Hippocampal formation (tissue), 2 donors: ENCODE measurements at places on chromosomes 1 and 21.

DNA sequence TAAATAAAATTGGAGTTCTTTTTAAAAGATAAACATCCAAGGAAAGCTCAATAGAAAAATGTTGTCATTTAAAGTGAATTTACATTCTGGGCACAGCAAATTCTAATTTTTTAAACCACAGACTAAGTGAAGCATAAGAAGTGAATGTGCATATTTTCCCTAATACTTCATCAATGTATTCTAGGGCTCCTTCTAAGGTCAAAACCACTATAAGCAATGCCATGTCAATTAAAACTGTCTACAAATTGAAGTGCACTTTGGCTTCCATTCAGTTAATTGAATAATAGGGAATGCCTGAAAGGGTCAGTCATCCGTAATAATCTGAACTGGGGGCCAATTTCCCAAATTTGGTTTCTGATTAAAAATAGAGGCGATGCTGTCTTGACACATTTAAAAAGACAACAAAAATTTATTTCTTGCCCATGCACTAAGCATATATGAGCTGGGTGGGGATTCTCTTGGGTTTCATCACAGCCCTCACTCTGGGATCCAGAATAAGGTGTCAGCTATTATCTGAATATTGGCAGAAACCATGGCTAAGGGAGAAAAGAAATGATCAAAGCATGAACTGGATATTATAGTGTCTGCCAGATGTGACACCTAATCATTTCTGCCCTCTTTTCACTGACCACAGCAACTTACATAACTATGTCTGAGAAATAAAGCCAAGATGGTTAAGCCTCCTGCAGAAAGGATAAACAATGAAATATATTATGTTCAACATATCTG, 660.6 kb upstream of the B3GALT2 start:
- DNase-seq, result no peak

DNA sequence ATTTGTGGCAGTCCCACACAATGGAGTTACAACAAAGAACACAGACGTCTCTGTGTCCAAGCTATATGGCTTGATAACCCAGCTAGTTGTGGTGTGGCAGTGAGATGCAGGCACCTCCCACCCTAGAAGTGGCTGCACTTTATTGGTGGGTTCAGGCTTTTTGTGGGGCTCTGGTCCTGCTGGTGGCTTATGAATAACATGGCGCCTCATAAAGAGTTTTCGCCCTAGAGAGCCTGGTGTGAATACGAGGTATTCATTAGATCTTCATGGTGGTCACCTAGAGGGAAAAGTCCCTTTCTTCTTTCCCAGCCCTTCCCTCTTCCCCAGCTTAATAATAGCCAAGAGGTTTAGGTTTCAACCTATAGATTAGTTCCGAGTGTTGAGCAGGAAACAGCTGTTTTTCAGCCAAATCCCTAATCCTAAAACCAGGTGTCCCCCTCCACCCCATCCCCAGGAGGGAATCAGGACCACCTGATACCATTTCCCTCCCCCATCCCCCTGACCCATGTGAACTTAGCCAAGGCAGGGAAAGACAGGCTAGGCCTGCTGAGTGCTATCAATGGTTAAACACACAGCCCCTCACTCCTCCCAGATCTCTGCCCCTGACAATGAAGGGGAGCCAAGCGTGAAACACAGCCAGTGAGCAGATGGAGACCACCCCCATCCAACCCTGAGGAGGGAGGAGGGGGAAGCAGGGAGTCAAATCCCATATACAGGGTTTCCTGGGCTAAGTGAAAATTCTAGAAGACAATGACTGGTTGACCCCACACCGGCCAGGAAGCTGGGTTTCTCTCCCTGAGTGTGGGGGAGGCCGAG, 58.2 kb downstream of the NFASC start:
- DNase-seq, result no peak

DNA sequence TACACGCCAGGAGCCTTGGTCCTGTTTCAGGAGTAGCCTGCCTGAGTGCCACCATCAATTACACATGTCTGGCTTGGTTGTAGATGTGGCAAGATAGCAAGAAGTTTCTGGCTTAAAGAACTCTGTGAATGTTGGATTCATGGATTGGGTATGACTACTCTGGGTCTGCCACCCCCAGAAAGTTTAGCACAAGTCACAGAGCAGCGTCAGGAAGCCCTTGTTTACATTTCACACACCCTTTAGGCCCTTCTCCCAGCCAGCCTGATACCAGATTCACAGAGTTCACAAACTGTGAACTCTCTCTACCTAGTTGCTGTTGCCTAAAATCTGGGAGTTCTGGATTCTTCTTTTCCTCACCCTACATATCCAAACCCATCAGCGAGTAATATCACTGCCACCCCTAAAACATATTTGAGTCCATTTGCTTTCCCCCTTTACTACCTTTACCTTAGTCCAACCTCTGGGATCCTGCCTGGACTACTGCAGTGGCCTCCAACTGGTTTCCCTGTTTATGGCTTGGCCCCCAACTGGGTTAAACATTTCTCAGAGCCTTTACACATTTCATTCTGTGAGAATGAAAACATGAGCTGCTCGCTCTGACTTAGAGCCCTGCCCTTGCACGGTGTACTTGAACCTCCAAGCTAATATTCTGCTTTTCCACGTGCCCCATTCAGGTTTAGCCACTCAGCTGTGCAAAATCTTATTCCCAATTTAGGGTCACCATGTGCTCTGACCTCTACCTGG, 4.1 kb upstream of the CCDC24 start:
- DNase-seq, result no peak

DNA sequence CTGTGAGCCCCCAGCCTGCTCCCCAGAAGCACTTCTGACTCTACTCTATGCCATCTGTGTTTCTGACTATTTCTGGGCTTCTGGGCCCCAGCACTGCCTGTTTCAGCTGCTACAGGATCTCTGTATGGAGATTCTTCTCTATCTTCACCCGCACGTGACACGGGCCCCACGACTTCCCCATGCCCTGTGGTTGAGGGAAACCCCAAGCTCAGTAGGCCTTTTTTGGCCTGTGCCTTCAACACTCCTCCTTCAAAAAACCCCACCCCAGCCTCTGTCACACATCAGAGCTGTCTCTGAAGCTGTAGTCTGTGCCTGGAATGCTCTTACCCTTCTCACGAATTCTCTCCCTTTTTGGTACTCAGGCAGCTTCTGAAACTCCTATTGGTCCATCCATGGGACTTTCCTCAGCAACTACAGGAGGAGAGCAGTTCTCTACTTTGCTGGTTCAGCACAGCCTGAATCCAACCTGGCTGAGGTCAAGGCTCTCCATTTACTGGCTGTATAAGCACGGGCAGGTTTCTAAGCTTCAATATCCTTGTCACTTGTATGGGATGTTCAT, 2.0 kb upstream of the NID1 start:
- DNase-seq, result peak; percentile 13

- no peak for DNase-seq
Measured at GRCh38 chr1:189764391-189765320, 713.0 kb downstream of the BRINP3 start.

- no peak for DNase-seq
Measured at GRCh38 chr1:117653732-117654492, 48.1 kb downstream of the TENT5C start.

- no peak for DNase-seq
Measured at GRCh38 chr1:199855580-199855979, 171.9 kb upstream of the NR5A2 start.

- no peak for DNase-seq
Measured at GRCh38 chr1:114032271-114033215, 53.3 kb downstream of the OLFML3 start.

GRCh38 chr1:111656086-111657017, 36.8 kb downstream of the RAP1A start:
- DNase-seq, result no peak

- DNase-seq, result no peak
Measured at GRCh38 chr1:157485793-157486192, 66.5 kb downstream of the FCRL5 start.

GRCh38 chr21:34526618-34527290, 14.7 kb upstream of the KCNE1 start:
- DNase-seq, result peak; percentile 5

DNA sequence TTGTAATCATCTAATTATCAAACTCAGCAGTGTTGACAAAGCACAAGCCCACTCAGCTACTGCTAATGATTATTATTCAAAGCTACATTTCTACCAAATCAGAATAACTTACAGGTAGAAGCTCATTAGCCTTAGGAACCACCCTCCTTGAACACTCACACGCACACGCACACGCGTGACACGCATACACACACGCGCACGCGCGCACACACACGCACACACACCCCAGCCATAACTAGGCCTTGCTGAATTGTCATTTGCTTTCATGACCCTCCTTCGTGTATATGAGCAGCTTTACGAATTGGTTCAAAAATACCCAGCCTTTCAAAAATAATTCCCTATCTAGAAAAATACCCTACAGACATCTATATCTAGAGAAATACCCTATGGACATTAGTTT, 195.6 kb downstream of the SMYD3 start:
- no peak for DNase-seq

GRCh38 chr1:233459470-233459945, 132.0 kb downstream of the MAP3K21 start:
- no peak for DNase-seq

- DNase-seq, result no peak
Measured at GRCh38 chr1:162906485-162906884, 45.5 kb upstream of the CCDC190 start.

- no peak for DNase-seq
Measured at GRCh38 chr1:240854367-240854766, 242.4 kb upstream of the GREM2 start.

- DNase-seq, result no peak
Measured at GRCh38 chr1:184276416-184276815, 110.4 kb upstream of the C1orf21 start.

- DNase-seq, result no peak
Measured at GRCh38 chr21:17501107-17502006, 11.5 kb upstream of the CXADR start.

GRCh38 chr1:92754000-92754718, 30.7 kb downstream of the EVI5 start:
- no peak for DNase-seq

DNA sequence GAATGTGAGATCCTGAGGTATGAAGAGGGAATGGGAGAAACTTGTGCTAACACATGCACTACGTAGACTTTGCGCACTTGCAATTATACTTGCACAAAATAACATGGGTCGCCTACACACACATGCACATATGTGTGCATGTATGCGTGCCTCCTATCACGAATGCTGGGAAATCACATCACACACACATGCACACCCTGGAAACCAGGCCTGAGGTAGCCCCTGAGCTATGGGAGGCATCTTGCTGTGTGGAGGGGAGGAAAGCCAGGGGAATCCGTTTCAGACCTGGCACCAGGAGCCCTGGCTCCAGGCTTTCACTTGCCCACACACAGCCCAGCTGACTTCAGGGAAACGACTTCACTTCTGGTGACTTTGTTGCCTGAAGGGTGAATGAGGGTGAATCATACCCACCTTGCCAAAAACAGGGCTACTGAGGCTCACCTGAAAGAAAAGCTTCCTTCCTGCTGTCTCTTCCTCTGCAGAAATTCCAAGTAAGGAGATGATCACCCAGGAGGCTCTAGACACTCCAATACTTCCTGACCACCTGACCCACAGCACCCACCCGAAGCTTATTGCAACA, 136.0 kb upstream of the NGF start:
- DNase-seq, result no peak

GRCh38 chr1:236476019-236476418, 47.8 kb upstream of the LGALS8 start:
- DNase-seq, result no peak

GRCh38 chr1:73034271-73034670, 751.9 kb upstream of the NEGR1 start:
- no peak for DNase-seq

GRCh38 chr1:41387667-41388091, 26.4 kb downstream of the FOXO6 start:
- peak; percentile 20 for DNase-seq

DNA sequence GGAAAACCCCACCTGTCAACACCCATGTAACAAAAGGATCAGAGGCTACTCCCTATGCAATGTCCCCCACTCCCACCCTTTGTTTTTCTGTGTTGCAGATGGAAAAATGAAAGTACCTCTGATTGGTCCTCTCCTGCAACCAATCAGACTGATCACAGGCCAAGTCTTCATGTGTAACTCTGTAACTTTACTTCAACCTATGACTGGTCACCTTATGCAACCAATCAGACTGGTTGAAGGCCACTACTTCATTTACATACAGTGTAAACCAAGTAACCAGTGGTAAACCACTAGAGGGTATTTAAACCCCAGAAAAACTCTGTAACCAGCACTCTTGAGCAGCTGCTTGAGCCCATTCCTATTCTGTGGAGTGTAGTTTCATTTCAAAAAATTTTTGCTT, 266.3 kb upstream of the OLFM3 start:
- no peak for DNase-seq

DNA sequence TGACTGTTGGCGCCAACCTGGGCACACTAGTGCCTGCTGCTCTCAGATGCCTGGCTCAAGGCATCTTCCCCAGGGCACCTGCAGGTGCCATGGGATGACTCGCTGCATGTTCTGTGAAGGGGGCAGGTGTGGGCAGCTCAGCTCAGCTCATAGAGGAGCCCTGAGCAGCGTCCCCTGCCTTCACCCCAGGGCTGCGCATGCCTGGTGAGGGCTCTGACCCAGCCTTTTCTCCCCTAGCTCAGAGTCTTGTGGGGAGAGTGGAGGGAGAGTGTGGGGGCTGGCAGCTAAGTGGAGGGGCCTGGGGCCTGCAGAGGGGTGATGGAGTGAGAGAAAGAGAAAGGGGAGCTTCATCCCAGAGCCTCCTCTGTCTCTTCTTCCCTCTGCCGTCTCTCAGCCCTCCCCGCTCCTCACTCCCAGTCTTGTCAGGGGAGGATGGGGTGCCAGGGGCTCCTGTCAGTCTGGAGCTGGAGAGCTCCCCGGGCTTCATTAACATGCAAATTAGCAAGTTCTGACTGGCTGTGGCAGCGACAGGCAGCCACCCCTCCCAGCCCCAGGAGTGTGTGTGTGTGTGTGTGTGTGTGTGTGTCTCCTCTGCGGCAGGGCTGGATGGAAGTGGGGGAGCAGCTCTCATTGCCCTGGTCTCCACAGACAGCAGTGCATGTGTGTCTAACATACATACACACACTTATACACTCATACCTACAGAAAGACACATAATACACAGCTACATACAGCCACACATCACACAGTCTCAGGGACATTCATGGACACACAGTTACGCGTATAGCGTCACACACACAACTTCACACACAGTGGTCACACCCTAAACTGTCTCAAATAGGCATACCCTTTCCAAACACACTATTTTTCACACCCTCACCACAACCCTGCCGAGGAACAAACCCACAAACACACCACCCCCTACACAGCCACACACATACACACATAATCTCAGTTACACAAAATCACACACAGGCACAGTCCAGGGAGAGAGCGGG, 34.0 kb downstream of the FOXO6 start:
- peak; percentile 23 for DNase-seq

- no peak for DNase-seq
Measured at GRCh38 chr1:228161866-228162265, 3.7 kb upstream of the IBA57 start.
